Activated CD4-positive, CD25-positive, alpha-beta regulatory T cell (primary cell): ENCODE measurements at places on chromosomes 11 and 22.

- no peak for DNase-seq
Measured at GRCh38 chr11:79312617-79313529, 128.0 kb downstream of the TENM4 start.

DNA sequence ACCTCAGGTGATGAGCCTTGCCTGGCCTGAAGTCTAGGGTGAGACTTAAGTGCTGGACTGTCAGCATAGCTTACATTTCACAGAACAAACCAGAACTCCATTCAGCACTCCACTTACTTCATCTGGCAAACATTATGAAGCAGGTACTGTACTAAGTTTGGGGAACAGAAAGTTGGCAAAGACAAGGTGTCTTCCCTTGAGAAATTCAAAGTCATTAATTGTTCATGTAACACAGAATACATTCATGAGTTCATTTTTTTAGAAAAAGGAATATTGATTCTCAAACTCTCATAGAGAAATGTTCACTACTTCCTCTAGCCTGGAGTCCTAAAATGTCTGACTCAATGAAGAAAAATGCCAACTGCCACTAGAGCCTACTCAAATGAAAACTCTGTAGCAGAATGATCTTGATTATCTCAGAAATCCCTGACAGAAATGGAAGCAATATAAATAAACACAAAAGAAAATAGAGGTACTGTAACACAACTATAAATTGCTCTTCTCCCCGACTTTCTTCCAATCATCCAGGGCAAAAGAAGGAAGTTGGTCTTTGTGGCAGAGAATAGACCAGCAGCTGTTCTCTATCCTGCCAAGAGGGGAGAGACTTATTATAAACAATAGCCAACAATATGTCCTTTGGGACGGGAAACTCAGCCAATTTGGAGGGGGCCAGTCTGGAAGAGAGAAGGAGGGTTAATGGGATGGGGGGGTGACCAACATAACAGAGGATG lies 129.2 kb upstream of the MTMR2 start:
- DNase-seq: no peak

- no peak for DNase-seq
Measured at GRCh38 chr22:49419661-49420060, 408.0 kb downstream of the BRD1 start.

GRCh38 chr11:111886844-111887243 lies 7.5 kb downstream of the CFAP68 start:
- DNase-seq: no peak

GRCh38 chr22:28208036-28208435 lies 289.0 kb upstream of the PITPNB start:
- no peak for DNase-seq

- no peak for DNase-seq
Measured at GRCh38 chr11:65003282-65003681, 6.5 kb upstream of the BATF2 start.

DNA sequence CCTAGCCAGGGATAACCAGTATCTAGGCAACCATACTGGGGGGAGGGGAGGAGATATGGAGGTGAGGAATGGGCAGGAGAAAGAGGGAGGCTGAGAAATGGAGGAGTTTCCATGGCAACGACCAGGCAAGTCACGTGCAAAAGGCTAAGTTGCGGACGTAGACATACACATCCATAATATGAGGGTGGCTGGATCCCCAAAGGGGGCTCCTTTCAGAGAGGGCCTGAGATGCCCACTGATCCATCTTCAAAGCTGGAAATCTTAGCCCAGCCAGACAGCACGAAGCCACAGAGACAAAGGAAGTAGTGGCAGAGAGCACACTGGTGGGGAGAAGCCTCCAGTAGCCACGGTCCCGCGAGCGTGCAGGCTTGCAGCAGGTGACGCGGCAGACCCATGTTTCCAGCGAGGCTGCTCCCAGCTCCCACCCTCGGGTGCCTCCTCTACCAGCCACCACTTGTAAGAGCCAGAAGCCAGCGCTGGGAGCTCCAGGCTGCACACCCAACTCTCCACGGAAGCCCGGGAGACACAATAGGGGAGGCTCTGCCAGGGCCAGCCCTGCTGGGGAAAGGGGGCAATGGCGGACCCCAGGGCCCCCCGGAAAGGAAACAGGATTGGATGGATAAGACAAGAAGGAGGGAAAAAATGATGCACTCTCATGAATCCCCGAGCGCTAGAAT lies 938 bp downstream of the FXYD6 start:
- no peak for DNase-seq

- DNase-seq: no peak
Measured at GRCh38 chr11:32138902-32139301, 48.0 kb downstream of the RCN1 start.

DNA sequence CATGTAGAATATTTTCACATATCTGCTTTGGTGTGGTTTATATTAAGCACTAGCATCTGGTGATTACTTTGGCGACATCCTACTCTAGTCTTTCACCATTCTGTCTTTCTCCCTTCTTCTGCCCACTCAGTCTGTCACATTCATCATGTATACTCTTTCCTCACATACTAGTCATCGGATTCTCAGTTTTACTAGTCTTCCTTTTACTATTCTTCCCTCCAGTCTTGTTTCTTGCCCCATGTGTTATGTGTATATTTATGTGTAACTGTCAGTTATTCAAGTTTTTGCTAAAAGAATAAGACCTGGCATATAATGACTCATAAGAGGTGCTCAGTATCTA lies 4.6 kb upstream of the DIXDC1 start:
- no peak for DNase-seq

DNA sequence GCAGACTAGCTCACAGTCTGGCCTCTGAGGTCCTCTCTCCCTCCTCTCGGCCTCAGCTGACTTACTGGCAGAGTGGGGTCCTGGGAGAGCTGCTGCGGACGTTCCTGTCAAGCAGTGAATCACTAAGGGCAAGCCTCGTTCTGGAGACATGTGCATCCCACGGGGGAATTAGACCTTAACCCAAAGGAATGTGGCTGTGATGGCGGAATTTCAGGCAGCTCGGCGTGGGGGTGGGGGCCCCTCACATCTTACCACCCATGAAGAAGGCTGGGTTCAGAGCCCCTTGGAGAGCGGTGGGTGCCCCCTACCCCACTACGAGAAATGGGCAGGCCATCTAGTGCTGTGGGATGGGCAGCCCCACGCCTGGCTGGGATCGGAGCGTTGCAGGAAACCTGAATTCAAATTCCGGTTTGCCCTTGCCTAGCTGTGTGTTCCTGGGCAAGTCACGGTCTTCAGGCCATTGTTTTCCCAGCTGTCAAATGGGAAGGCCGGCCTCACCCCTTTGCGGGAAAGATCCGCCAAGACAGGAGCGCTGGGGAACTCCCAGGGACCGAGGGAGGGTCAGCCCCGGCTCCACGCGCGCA lies 554 bp downstream of the LRRC32 start:
- no peak for DNase-seq

- DNase-seq: no peak
Measured at GRCh38 chr11:13118194-13118593, 109.1 kb downstream of the RASSF10 start.

DNA sequence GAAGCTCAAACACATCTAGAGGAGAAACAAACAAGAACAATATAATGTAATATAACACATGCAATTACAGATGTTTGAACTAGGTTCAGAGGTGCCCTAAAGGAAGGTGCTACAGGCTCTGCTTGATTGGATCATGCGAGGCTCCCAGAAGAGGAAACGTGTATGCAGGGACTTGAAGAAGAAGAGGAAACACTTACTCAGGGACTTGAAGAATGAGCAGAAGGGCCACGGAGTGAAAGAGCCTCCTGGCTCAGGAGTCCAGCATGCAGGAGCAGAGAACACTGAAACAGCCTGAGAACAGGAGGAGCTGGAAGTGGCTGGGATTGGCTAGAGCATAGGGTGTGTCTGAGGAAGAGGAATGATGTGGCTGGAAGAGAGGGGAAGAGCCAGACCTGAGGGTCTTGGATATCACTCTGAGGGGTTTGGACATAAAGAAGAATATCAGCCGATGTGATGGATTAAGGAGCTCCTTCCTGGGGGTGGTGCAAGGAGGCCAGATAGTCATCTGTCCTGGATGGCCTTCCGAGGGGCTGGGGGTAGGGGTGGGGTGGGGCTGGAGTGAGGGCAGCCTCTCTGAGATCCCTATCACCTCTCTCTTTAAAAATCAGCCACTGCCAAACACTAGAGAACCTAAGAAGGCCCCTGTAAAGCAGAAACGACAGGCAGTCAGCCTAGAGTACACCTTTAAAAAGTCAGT lies 16.8 kb downstream of the FZD4 start:
- DNase-seq: no peak
